ENCODE measurements at places on chromosomes 4 and X. TPM values are rescaled to one million over a fixed set of nuclear protein-coding genes. Genes with fewer than 3 reads are reported as not detected.

GRCh38 chr4:14850455-14851097, 151.7 kb upstream of the CPEB2 start:
- DNase-seq = no peak

DNA sequence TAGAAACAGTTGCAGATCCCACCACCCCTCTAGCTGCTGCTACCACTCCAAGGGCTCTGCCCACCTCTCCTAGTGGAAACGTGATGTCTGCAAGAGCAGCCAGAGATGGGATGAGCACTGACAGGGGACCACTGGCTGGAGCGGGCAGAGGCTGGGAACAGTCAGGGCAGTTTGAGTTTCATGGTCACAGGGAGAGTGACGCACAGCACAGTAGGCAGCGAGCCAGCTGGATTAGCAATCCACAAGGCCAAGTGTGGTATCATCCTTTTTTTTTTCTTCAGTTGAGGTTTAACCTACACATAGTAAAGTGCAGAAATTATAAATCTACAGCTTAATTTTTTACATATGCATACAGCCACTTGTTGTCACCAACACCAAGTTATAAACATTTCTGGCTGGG, 6.4 kb upstream of the SCML2 start:
- peak; percentile 60 for DNase-seq

ADGRG2 gene
- 0.46 TPM for total RNA-seq

HSD17B13 gene
- 0.17 TPM for total RNA-seq
